ENCODE measurements at places on chromosomes 3 and 15.

- no peak for DNase-seq
Observed at GRCh38 chr15:87661454-87662355, 594.8 kb downstream of the NTRK3 start.

DNA sequence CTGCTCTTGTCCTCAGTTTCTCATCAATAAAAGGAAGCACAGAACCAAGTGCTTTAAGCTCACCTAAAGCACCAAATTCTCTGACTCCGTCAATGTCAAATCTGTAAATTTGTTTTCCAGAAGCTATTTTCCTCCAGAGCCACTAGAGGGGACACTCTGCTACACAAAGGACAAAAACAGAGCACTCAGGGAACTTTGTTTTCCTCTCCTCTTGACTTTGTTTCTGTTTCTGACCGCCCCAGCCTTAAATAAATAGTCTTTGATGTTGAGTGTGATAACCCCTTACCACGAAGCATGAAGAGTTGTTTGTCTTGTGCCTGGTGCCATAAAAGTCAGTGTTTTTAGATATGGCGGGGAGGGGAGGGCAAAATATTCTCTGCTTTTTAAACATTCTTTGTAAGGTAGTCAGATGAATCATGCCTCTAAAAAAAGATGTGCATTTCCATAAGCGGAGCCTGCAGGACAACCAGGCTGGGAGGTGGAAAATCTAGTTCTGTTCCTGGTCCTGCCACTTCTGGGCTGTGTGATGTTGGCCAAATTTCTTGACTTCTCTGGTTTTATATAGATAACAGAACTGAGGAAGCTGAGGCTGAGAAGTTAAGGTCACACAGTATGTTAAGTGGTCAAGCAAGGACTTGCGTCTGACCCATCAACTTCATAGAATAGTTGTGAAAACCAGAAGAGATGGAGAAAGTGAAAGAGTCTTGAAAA, 7.3 kb upstream of the ZBTB38 start:
- peak; percentile 54 for DNase-seq

DNA sequence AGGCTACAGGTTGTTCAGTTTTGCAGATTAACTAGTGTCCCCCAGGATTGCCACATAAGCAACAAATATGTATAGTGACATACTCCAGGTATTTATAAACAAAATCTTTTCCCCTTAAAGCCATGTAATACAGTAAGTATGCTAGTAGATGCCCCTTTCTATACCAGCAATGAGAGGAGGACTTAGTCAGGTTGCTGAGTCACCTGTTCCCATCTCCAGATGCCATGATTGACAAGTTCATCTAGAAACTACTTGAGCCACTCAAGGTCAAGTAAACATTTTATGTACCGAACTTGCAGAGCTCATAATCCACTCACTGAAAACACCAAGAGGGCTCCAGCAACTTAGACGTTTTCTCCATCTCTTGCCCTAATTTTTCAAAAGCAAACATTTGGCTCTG, 18.2 kb downstream of the SLC9A9 start:
- DNase-seq, result peak; percentile 17

DNA sequence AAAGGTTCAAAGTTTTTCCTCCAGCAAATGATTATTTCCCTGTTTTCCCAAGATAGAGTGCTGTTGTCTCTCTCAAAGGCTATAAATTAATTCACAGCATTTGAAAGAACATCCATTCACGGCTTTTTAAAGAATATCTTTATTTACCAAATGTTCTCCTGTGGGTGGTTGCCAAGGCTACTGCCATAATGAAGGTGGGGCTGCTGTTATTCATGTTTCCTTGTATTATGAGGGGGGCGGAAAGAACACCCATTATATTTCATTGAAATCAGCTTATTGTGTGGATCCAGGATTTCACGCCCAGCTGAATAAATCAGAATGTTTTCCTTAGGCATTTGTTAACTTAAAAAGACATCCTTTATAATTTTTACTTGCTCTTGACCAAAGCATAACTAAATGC, 10.1 kb downstream of the SRP14 start:
- DNase-seq, result no peak

GRCh38 chr3:120688121-120688520, 6.1 kb upstream of the HGD start:
- no peak for DNase-seq

DNA sequence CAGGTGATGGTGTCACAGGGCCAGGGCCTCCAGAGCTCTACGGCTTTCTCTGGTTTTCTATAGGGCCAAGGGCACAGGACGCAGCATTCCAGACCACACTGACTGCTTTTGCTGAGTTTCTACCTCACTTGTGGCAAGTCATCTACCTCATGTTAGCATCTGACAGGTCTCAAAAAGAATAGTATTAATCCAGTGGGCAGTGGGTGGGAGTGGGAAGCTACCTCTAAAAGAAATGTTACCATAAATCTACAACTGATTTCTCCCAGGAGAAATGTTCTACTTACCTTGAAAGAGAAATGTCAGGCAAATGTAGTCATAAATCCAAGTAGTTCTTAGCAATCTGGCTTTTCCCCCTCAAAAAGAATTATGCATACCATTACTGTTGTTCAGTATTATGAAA, 55.7 kb upstream of the CCR4 start:
- DNase-seq, result no peak

DNA sequence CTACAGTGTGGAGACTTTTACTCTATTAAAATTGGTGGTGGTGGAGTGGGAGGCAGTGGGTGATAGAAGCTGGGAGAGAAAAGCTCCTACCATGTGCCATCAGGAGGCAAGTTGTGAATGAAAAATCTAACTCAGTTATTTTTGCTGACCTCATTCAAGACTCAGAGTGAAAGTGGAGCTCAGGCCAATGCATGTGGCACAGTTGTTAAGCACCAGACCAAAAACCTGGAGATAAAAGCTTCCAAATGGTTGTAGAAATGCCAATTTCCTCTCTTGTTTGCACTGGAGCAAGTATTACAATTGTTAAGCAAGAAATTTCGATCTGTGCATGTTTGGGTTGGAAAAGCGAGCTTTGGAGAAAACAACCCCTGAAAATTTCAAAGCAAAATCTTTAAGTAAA, 81.5 kb upstream of the PRICKLE2 start:
- no peak for DNase-seq

DNA sequence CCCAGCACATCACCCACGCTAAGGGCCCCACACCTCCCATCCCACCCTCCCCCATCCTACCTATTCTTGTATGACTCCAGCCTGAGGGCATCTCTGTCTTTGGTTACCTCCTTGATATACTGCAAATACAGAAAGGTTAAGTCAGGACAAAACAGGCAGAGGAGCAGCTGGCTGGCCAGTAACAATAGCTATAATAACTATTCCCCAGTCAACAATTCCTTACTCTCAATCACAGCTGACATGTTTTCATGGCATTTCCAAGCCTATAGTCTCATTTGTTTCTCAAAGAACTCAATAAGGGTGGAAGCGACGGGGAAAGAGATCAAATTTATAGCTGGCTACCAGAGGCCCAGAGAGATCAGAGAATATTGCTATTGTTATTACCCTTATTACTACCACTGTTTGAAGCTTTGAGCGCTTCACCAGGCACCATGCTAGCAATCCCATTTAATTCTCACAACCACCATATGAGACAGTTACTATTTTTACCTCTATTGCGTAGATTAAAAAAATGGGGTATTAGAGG, 93.0 kb upstream of the C2CD4B start:
- no peak for DNase-seq

GRCh38 chr3:164024786-164025185, 1053.5 kb downstream of the SI start:
- no peak for DNase-seq

- DNase-seq, result no peak
Observed at GRCh38 chr3:66469220-66469640, 31.6 kb downstream of the LRIG1 start.
